NCI-H2227 treated with DMSO at 0.1 percent for 48 hours (cell line): ENCODE measurements at places on chromosomes 11 and 22.
A peak's percentile ranks its signal among the peaks of the same experiment; 100 is the strongest.

DNA sequence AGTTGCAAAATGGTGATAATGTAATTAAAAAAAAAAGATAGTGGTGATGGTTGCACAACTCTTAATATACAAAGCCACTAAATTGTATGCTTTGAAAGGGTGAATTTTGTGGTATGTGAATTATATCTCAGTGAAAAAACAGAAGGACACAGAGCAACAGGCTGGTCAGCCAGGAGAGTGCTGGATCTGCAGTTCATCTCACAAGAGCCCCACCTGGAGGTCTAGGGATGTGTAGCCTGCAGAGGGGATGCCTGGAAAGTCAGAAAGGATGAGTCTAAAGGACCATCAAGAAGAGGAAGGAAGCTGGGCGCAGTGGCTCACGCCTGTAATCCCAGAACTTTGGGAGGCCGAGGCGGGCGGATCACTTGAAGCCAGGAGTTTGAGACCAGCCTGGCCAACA lies 9.0 kb downstream of the POLR3H start:
- no peak for DNase-seq

GRCh38 chr11:127873478-127873877 lies 713.9 kb downstream of the ETS1 start:
- DNase-seq, result no peak

DNA sequence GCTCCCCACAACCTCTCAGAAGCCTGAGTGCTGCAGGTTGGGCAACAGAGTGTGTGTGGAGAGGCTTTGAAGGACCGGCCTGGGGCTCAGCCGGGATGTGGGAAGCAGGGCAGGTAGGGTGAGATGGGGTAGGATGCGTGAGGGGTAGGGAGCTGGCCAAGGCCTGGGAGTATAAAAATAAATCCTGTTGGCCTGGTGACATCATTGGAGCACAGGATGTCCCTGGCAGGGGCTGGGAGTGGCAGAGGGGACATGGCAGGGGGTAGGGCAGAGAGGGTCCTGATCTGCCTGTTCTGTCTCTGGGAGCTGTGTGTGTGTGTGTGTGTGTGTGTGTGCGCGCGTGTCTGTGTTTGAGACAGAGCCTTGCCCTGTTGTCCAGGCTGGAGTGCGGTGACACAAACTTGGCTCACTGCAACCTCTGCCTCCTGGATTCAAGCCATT lies 28.6 kb downstream of the TEF start:
- no peak for DNase-seq

- no peak for DNase-seq
These were observed 98.9 kb downstream of the TRIM29 start for GRCh38 chr11:120039039-120039438.

DNA sequence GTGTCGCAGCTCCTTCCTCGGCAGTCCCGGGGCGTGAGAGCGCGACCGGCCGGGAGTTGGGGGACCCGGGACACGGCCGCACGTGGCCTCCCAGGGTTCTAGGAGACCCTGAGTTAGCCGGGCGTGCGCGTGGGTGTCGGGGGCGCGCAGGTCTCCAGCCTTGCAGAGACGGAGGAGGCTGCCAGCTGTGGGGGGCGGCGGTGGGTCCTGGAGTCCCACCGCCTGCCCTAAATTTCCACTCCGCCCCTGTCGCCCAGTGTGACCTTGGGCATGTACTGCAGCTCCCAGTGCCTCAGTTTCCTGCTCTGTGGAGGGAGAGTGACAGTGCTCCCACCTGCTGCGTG lies 18.8 kb downstream of the RRP7A start:
- no peak for DNase-seq

- DNase-seq, result no peak
These were observed 526.6 kb upstream of the CADM1 start for GRCh38 chr11:116030697-116031331.

- DNase-seq, result no peak
These were observed 82.8 kb upstream of the VSTM5 start for GRCh38 chr11:93933230-93933629.

GRCh38 chr11:93844568-93844967 lies 5.8 kb downstream of the VSTM5 start:
- DNase-seq, result no peak

DNA sequence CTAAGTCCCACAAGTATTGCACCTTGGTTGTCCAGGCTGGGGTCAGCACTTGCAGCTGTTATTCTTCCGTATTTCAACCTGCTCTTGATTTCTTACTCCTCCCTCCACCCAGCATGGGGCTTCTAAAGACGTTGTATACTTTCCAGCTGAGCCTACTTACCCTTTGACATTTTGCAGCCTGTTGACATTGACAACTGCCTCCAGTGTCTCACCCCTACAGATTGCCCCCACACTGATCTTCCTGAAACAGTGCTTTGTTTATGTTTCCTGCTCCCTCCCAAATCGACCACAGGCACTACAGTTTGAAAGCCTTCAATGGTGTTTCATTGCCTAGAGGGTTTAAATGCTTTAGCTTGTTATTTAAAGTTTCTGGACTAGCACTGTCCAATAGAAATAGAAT lies 56.6 kb downstream of the FAM83F start:
- DNase-seq, result peak; percentile 19

DNA sequence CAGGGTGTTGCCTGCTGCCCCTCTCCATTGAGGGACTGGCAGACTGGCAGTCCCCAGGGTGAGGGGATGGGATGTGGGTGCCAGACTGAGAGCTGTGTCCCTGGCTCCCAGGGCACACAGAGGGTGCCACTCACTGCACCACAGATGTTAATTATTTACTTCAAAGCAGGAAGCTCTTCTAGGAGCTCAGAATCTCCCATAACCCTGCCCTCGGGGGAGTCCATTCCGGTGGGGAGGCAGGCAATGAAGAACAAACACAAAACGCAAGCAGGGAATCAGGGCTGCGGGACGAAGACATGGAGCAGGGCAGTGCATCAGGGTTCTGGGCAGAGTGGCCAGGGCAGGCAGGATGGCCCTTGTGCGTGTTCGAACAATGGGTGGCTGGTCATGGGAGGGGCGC lies 24.4 kb upstream of the FLRT1 start:
- DNase-seq, result no peak

DNA sequence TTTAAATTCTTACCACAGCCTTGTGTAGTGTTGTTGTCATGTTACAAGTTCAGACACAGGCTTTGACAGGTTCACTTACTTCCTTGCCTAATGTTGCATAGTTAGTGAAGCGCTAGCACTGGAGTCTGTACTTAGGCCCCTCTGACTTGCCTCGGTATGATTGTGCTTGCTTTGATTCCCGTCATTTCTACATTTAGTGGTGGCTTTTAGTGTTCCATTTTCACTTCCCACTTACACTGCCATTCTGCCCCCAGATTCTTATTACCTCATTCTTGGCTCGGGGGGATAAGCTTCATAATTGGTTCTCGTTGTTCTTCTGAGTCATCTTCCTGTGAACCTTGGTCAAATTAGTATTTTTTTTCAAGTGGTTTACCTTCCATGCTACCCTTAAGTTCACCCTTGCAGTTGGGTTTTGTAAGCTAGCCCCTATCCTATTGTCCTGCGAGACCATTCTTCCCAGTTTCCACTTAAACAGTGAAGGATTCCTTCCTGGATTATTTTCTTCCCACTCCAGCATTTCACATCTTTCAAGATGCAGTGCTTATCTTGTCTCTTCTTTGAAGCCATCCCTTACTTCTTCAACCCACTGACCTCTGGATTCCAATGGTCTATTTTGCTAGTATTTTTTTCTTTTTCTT lies 68.7 kb downstream of the DDX10 start:
- DNase-seq, result no peak

DNA sequence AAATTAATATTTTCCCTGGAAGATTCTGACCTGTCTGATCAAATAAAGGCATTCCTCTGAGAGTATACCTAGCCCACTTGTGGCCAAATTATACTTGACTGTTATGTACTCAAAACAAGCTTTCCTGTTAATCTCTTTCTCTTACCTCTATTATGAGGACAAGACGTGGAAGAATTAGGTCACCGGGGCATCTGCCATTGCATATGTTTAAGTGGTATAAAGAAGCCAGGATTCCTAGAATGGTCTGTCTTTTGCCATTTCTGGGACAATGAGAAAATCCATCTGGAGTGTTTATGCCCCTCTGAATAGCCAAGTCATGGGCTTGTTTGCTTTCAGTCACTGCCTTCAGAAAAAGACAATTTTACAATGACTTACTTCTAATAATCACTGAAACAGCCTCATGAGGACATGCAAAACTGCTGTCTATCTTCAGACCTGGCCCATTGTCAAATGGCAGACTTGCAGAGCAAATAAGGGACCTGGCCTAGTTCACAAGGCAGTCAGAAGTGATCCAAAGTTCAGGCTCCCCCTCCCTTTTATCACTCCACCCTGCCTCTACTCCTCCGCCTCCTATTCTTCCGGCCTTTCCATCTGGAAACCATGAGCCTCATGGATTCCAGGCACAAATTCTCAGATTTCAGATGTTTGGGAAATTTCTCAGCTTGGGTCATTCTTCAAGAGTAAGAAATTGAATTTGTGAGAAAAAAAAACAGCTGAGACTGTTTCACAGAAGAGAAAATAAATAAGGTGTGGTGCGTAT lies 128.1 kb upstream of the LDLRAD3 start:
- DNase-seq, result no peak

- peak; percentile 45 for DNase-seq
These were observed 6.0 kb downstream of the APOL1 start for GRCh38 chr22:36258701-36259614.

DNA sequence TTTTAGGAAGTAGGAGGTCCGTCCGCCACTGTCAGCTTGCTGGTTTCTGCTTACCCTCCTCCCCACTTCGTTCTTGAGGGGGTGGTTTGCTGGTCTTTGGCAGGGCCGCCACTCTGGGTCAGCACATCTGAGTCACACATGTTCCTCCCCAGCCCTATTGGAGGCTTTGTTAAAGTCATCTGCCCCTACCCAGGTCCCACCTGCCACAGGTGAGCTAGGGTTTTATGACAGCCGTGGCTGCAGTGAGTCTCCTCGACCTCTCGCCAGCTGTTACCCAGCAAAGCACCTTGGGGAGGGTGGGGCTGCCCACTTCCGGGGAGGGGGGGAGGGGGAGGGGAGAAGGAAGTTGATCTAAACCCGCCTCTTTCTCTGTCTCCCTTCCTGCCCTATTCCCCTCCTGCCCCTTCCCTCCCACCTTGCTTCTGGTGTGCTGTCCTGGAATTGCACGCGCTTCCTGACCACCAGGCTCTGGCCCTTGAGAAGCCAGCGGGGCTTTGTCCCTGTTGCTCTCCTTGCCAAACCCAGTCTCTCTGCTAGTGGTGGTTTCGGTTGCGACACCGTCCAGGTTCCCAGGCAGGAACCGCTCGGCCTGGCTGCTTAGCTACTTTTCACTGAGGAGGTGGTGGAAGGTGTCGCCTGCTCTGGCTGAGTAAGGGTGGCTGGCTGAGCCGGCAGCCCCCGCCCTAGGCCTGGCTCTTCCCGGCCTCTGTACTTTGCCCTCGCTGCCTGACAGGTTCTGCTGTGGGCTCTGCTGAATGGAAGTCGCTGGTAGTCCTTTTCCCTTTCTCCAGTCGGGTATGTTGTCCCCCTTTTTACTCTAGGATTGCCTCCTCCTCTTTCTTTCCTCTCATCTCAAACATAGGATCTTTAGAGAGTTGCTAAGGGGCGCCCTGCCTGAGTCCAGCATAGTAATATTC lies 28.5 kb downstream of the RCOR2 start:
- no peak for DNase-seq

GRCh38 chr11:75142714-75143419 lies 8.0 kb upstream of the SLCO2B1 start:
- peak; percentile 25 for DNase-seq

DNA sequence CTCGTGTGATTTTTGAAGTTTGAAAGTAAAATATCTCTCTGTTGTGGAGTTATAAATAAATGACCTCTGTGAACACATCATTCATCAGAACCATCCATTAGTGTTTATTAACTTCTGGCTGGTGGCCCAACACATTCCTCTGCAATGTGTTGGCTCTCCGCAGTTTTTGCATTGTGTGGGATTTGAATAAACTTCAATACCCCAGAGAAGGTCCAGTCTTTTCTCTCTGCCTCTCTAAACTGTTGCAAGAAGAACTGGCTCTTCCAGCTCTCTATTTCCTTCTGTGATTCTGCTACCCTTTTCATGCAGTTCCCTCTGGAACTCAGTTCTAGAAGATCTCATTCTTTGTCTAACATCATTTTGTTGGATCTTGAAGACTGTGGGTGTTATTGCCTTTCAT lies 125.0 kb upstream of the ARHGAP42 start:
- no peak for DNase-seq

GRCh38 chr22:37918580-37919270 lies 12.6 kb downstream of the MICALL1 start:
- DNase-seq, result no peak

DNA sequence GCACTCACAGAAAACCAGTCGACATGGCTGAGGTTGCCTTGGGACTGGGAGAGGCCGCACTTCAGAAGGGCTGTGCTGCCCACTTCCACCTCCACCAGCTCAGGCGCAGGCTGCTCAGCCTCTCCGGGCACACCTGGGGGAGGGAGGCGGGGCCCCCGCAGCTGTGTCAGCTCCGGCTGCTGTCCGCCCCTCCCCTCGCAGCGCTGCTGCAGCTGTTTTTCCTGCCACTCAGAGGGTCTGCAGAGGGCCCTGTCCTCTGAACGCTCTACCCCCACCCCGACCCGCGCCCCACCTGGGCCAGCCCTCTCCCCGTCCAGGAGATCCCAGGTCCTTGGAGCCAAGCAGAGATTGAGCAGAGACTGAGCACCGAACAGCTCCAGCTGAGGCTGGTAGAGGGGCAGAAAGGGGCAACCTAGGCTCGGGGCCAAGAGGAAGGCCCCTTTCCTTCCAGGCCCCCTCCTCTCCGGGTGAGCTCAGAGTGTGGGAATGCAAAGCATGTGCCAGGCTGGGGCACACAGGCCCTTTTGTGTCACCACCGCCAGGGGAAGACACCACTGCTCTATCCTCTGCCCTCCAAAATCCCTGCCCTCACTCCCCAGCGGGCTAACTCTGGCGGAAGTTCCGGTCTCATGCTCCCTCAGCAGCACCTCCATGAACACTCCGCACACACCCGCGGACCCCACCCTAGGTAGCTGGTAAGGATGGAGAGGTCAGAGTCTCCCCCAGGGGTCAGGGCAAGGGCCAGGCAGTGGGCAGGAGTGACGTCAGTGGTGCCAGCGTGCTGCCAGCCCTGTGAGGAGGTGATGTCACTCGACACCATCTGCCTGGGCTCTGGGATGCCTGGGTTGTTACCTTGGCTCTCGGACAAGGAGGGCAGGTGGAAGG lies 1.6 kb downstream of the MCAM start:
- DNase-seq, result peak; percentile 31
